ENCODE measurements at places on chromosomes 3 and 15.

- DNase-seq, result no peak
Observed at GRCh38 chr3:17431004-17431403, 311.4 kb downstream of the TBC1D5 start.

- DNase-seq, result peak; percentile 81
Observed at GRCh38 chr3:150236316-150237082, 171.6 kb upstream of the TSC22D2 start.

GRCh38 chr3:187713504-187713903, 11.1 kb upstream of the RTP2 start:
- DNase-seq, result no peak

GRCh38 chr3:50258029-50258680, 10.8 kb upstream of the SEMA3B start:
- no peak for DNase-seq

DNA sequence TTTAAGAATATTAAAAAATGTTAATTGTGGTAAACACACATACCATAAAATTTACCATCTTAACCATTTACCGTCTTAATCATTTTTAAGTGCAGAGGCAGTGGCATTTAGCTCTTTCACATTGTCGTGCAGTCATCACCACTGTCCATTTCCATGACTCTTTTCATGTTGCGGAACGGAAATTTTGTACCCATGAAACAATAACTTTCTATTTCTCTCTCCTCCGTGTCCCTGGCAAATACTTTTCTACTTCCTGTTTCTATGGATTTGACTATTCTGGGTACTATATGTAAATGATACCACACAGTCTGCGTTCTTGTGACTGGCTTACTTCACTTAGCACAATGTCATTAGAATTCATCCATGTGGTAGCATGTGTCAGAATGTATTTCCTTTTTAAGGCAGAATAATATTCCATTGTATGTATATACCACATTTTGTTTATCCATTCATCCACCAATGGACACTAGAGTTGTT, 27.9 kb downstream of the AKAP13 start:
- no peak for DNase-seq

DNA sequence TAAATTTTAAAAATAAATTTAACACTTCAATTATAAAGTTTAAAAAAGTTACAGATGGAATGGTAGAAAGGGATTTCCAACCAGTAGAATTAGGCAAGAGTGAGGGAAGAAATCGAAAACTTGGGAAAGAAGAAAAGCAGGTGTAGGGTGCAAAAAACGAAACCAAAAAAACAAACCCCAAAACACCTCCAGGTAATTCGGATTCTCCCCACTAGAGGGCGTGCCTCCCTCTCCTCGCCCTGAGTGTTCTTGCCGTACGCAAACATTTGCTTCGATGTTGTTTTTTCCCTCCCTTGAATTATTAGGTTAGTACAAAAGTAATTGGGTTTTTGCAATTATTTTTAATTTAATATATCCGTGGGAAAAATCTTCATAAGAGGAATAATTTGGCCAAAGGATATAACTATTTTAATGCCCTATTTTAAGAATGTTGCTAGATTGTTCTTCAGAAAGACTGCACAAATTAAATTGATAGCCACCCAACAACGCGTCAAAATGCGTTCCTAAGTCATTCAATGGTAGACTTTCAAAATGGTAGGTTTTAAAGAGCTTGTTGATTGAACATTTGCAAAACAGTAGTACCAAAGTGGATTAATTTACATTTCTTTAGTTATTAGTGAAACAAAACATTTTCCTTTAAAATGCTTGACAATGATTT, 63.7 kb downstream of the SLC30A4 start:
- DNase-seq, result peak; percentile 29

- DNase-seq, result no peak
Observed at GRCh38 chr3:49625071-49625470, 49.1 kb upstream of the APEH start.

DNA sequence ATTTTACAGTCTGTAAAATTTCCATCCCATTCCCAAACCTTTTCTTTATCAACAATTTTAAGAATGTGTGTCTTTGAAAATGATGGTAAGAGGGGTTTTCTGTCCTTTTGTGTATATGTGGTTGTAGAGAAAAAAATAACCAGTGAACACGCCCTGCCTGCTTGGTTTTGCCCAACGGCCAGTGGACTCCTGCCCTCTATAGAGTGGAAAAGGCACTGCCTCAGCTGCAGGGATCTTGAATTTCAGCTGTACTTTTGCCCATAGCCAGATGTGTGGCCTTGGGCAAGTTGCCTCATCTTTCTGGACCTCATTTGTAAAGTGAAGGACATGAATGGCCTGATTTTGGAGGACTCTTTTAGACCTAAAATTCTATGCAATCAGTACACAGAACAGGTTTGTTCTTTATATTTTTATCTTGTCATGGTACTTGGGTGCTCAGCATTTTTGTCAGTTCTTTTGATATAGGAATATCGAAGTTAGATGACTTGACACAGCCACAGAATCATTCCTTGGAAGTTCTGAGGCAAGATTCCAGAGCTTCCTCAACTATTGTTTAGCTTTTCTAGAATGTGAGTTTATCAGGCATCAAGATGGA, 81.0 kb downstream of the CLDN11 start:
- peak; percentile 60 for DNase-seq

- no peak for DNase-seq
Observed at GRCh38 chr3:21426920-21427319, 324.1 kb downstream of the ZNF385D start.

DNA sequence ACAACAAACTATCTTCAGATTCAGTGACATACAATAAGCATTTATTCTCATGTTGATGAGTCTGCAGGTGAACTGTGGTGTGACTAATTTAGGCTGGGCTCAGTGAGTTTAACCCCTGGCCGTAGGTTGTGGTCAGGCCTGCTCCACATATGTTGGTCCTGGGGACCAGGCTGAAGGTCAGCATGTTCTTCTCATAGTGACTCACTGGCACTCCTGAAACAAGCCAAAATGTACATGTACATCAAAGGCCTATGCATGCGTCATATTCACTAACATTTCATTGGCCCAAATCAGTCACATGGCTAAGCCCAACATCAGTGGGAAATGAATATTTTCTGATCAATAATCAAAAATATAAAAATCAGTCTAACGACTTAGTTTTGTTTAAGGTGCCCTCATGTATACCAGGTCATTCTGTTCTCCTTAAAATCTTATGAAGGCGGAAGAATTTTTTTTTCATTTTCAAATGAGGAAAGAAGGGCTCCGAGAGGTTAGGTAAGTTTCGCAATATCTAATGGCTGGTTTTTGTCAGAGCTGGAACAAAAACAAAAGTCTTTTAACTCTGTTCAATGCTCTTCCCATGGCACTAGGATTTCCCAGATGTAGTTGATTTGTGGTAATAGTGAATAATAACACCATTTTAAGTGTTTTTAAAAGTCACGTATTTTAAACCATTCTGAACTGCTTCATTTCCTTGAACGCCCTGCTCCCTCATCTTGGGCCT, 148.5 kb downstream of the MFSD1 start:
- no peak for DNase-seq

GRCh38 chr3:69426967-69427304, 41.0 kb upstream of the FRMD4B start:
- no peak for DNase-seq

DNA sequence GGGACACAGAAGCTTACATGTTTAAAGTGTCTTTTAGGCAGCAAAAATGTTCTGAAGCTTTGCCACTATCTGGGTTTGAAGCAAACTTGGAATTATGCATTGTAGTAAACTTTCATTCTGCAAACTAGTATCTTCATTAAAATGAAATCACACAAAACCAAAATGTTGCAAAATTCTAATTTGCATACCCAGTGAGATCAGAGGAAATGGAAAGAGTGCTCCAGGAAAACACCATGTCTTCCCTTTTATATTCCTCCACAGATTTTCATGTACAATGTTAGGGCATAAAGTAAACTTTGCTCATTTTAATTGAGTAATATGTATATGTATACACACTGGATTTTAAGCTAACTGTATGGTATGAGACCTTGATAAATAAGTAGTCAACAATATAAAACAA, 23.9 kb downstream of the ANO10 start:
- no peak for DNase-seq

GRCh38 chr3:64552966-64553365, 134.8 kb downstream of the ADAMTS9 start:
- DNase-seq, result no peak

DNA sequence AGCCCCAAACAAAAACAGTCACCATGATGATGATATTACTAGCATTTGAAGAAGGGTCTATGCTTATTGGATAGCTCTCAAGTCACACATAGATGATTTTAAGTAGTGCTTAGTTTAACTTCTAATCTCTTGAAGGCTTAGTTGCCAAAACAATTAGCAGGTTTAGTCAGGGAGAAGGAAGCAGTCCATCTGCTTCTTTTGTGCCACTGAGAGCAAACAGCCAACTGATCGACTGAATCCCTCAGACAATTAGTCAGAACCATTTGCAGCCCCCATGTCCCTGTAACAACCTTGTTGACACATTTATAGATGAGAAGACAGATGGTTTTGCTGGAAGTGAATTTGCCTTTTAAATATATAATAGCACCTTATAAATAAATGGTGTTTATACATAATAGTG, 585.1 kb upstream of the SUCLG2 start:
- no peak for DNase-seq

GRCh38 chr3:129838086-129838485, 55.4 kb downstream of the TMCC1 start:
- peak; percentile 68 for DNase-seq

GRCh38 chr15:43514241-43515057, 3.0 kb upstream of the MAP1A start:
- no peak for DNase-seq

- DNase-seq, result no peak
Observed at GRCh38 chr3:100602506-100603444, 6.6 kb upstream of the ADGRG7 start.

DNA sequence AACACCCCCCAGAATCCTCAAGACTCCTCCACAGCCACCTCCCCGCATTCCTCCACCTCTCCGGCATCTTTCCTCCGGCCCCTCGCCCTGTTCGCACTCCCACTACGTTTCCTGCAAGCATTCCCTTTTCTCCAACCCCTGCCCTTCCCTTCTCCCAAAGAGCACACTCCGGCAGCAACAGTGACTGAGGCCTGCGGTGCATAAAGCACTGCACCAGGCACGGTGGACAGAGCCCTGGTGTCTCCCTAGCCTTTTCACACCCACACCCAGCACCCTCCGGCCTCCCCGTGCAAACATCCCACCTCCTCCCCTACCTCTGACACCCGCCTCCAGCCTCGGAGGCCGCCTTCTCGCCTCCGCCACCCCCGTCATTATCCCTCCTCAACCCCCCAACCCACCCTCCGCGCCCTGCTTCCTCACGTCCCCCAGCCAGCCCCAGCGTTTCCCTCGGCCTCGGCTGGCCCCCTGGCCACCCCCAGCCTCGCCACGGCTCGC, 577 bp downstream of the ZNF148 start:
- DNase-seq, result peak; percentile 55

DNA sequence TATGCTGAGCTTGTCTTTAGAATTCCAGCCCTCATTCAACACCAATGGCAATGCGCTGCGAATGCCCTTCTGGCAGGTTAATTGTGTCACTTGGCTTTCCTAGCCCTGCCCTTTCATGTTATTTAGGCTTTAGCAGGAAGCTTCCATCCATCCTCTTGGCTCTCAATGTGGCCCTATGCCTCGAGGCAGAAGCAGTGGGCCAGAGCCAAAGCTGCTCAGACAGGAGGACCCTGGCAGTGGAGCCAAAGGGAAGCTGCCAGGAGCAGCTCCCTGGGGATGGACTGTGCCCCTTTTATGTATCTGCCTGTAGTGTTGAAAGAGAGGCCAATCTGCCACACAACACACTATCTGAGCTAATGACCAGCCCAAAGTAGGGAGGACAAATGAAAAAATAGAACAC, 376.4 kb downstream of the CTNNB1 start:
- no peak for DNase-seq

DNA sequence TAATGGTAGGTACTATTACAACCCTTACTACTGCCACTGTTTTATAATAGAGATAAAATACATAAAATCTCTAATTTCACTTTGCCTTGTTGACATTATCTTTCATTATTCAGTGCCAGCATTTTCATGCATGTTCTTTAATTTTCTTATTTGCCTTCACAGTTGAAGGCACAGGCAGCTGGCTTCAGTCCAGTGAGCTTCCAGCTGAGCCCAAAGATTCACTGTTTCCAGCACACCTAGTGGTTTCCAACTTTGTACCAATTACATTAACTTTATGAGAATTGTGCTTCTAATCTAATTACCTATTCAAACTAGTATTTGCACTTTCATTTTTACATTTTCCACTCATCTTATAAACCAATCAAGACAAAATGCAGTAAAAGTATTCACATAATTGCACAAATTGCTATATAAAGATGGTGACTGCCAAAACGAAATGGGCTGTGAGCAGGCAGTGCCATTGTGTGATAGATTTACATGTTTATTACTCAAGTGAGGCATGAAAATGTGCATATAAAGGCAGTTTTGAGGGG, 228.3 kb downstream of the MFSD1 start:
- no peak for DNase-seq

GRCh38 chr3:138470687-138471086, 36.3 kb downstream of the ESYT3 start:
- DNase-seq, result no peak

DNA sequence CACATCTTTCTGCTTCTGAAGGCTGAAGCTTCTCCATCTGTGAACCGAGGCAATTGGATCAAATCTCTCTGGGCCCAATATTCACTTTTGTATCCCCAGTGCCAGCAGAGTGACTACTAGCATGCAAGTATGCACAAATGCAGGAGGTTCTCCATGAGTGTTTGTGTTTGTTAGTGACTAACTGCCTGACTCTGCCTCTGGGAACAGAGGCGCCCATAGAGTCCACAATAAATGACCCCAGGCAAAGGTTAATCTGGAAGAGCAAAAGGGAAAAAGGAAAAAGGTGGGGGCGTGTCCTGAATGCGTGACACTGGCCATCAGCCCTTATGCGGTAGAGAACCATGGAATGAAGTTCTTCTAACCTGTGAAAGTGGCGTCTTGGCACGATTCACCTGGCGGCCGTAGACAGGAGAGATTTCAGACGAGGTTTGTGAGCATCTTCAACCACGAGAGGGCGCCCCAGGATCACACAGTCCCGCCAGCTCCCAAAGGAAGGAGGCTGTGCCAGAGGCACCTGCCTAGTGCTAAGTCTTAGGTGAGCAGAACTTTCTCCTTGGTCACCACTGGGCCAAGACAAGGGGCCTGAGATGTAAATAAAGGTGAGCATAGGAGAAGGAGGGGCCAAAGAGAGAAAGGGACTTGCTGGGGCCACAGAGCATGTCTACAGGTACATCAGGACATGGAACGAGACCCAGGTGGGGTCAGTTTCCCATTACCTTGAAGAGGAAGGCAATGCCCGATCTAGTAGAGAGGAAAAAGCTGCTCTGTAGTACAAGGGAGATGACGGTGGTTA, 44.2 kb downstream of the RBPMS2 start:
- peak; percentile 72 for DNase-seq

Data from MG63 (cell line).